NCI-H2227 treated with DMSO at 0.1 percent for 48 hours (cell line): ENCODE measurements at places on chromosomes 7 and 10.

DNA sequence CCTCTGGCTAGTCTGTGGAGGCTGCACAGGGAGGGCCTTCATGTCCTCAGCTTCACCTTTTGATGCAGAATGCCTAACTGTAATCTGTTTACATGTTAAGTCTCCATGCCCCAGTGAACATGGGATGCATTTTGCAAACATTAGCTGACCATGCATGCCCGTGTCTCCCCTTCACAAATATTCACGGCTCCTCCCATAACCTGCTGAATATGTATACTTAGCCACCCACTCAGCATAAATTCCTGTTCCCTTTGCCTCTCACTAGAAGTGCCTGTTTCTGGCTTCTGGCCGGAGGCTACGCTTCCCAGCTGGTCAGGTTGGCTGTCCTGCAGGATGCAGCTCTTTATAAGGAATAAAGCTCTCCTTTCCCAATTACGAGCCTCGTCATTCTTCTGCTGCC lies 552.7 kb downstream of the DNAJB6 start:
- DNase-seq, result no peak

DNA sequence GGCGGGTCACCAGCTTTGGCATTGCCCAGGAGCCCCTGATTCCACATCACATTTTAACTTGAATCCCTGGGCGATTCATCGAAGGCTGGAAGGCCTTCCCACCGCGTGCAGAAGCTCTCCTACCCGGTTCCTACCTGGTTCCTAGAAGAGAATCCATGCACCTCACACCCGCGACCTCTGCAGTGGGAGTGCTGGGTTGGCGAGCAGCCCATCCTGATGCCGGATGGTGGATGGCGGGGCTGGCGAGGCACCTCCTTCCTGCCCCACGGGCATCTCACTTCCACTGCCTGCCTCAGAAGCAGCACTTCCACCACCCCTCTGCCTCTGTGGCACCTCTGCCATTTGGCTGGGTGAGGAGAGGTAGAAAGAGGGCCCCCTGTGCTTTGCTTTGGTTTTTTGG lies 32.0 kb downstream of the NUB1 start:
- no peak for DNase-seq

GRCh38 chr10:89566992-89567391 lies 31.6 kb upstream of the SLC16A12 start:
- no peak for DNase-seq

- no peak for DNase-seq
Observed at GRCh38 chr10:86300399-86300925, 66.1 kb downstream of the GRID1 start.

DNA sequence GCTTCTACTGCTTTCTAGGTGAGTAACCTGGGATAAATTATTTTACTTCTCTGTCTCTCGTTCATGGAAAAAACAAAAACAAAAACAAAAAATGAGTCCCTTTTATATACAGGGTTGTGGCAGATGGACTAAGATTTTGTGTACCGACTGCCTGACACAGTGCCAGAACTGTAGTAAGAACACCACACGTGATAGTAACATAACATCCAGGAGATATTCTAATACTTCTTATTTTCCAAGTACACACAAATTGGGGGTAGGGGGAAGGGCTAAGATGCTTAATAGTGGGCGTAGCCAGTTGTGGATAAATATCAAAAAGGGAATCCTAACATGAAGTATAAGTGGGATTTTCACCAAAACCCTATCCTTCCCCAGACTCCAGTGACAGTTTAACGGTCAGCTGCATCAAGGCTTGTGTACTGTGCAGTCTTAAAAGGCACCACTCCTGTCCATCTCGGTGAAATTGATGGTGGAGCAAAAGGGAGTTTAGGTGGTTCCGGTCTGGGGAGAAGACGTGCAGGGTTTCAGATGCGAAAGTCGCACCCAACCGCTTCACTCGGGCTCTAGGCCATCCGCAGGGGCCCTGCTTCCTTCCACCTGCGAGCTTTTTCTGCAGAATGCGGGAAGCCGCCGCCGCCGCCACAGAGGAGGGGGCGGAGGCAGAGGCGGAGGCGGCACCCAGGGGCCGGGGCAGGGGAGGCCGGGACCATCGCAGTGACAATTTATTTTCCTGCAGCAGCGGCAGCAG lies at the start of gene STAMBPL1:
TSS of gene STAMBPL1 (plus strand) at position 712 of the 748 bp plus-strand sequence. CDS start 21,464 bp downstream, outside the sequence.
- peak; percentile 45 for DNase-seq

GRCh38 chr10:69574571-69574978 lies 1.4 kb upstream of the NEUROG3 start:
- DNase-seq, result no peak
